ENCODE measurements at places on chromosomes 16 and 17. TPM values are rescaled to one million over a fixed set of nuclear protein-coding genes. Genes with fewer than 3 reads are reported as not detected.

Gene FAM83G
- 10.3 TPM for total RNA-seq

Gene ITGB3
- total RNA-seq, result 0.92 TPM

Gene EME1
- total RNA-seq, result 16.8 TPM

Gene PEMT
- total RNA-seq, result 28.8 TPM

Gene OR1A1
- total RNA-seq, result not detected

Gene TP53TG3
- 2.8 TPM for total RNA-seq

Gene STAC2
- not detected for total RNA-seq

- DNase-seq, result peak; percentile 66
Observed at GRCh38 chr16:12613131-12613991, 190.3 kb downstream of the CPPED1 start.

DNA sequence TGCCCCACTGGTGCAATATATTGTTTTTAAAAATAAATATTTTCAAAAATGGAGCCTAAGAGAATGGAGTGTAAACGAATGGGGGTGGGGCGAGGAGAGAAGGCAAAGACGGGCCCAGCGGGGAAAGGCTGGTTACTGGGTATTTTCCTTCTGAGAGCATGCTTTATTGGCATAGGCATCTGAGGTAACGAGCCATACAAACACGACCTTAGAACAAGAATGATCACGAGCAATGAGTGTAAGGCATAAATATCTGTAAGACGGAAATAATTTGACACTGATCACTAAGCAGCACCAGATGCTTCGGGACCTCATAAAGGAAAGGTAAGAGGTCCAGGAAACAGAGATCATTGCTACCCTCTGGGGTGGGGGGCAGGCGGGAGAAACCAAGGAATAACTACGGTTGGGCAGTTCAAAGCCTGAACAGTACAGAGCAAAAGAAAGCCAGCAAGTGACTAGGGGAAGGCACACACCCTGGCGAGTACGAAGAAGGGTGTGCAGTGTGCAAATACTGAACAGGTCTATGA, 959 bp downstream of the SSH2 start:
- peak; percentile 24 for DNase-seq

- DNase-seq, result peak; percentile 40
Observed at GRCh38 chr17:32903774-32904673, 23.9 kb upstream of the TMEM98 start.

DNA sequence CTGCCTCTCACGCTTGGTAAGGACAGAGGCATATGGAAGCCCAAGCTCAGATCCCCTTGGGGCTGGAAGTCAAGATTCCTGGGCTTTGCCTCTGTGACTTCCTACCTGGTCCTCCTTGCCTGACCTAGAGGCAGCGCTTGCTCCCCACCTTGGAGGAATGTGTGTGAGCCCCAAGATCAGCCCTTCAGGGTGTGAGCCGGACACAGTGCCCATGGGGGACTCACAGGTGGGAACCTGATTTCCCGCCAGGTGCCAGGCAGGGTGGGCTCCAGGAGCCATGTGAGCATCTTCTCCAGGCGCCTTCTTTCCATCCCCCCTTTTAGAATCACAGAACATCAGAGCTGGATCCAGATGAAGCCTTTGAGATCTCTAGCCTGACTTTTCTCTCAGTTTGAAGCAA, 10.2 kb downstream of the CD300LG start:
- DNase-seq, result no peak

DNA sequence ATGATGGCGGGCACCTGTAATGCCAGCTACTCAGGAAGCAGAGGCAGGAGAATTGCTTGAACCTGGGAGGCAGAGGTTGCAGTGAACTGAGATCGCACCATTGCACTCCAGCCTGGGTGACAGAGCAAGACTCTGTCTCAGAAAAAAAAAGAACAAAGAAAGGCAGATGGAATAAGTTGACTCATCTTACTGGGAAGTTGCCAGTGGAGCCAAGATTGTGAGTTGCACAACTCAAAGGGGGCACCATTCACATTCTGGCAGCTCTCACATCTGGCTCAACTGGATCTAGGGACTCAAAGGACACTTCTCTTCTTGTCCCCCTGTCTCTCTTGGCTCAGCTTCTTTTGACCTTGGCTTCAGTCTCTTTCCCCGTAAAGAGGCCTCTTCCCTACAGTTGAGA, 53.7 kb upstream of the ETV4 start:
- DNase-seq, result no peak

- DNase-seq, result peak; percentile 39
Observed at GRCh38 chr16:53372992-53373871, 61.0 kb upstream of the RBL2 start.

- no peak for DNase-seq
Observed at GRCh38 chr16:81220349-81220748, 18.1 kb upstream of the BCO1 start.

GRCh38 chr17:39213852-39214251, 11.9 kb downstream of the STAC2 start:
- no peak for DNase-seq

- peak; percentile 99 for DNase-seq
Observed at GRCh38 chr16:4253394-4254150, 11.7 kb upstream of the SRL start.

DNA sequence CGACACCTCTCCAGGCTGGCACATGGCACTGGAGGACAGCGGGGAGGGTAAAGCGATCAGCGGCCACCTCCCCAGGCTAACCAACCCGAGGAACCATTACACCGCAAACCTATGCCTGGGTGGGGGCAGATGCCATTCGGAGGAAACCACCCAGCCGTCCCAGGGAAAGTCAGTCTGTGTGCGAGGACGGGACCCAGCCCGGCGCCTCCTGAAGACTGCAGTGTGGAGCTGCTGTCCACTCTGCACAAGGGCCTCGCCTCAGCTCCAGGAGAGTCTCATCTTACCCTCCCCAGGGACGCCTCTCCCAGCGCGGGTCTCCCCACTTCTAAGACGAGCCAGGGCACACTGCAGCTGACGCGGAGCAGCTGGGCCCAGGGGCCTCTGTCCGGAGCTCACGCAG, 8.0 kb downstream of the SLC38A10 start:
- DNase-seq, result no peak

DNA sequence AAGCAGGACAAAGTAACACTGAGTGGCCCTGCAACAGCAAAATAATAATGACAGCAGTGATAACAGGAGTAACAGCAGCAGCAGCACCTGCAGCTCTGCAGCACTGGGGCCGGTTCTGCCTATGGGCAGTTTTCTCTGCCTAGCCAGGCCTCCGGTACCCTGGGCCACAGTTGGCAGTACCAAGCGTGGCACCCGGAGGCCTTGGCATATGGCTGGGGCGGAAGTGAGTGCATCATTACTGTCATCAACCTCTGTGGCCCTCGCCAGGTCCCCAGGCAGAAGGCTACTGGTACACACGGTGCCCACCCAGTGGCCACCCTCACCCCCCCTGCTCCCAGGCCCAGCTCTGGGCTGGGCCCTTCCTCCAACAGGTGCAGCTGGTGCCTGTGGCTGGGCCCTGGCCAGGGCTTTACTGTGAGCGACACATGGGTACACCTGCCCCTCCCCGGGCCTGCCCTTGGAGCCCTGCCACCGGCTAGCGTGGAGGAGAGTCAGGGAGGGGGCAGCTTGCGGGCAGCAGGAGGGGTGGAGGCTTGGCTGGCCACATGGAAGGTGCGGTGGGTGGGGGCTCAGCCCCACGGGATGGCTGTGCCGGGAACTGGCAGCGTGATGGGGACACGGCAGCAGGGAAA, 3.0 kb downstream of the KCNJ12 start:
- no peak for DNase-seq

- DNase-seq, result no peak
Observed at GRCh38 chr16:74029115-74029792, 267.4 kb upstream of the PSMD7 start.

All from K562 (cell line).